Activated naive CD8-positive, alpha-beta T cell treated with anti-CD3 and anti-CD28 coated beads for 36 hours (primary cell): ENCODE measurements at places on chromosomes 2 and 18. TPM values are rescaled to one million over a fixed set of nuclear protein-coding genes. Genes with fewer than 3 reads are reported as not detected.

DNA sequence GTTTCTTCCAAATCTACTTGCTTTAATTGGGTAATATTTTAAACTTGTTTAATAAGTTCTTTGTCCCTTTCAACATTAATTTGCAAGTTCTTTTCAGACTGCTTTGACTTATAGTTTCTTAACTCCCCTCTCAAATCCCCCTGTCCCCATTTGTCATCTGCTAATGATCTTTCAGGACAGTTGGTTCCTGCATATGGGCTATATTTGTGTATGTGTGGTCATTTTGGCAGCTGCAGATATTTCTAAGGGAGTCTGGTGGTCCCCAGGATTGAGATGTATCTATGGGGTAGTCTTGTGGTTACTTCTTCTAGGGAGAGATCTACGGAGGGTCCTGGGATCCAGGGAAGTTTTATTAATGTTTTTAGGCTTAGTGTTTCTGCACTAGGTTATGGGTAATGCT lies 120.6 kb upstream of the SP3 start:
- H3K27ac ChIP-seq = no peak overlapping the region
- H3K36me3 ChIP-seq = peaks cover 11% of the 10 kb centered on the region
- no peak for DNase-seq
- no peaks in the 10 kb centered on the region for H3K27me3 ChIP-seq
- H3K4me1 ChIP-seq = no peaks in the 10 kb centered on the region

GRCh38 chr2:212124598-212124997 lies 414.0 kb downstream of the ERBB4 start:
- H3K27me3 ChIP-seq = no peaks in the 10 kb centered on the region
- DNase-seq = no peak
- H3K4me1 ChIP-seq = no peaks in the 10 kb centered on the region
- no peak overlapping the region for H3K4me3 ChIP-seq
- no peaks in the 10 kb centered on the region for H3K36me3 ChIP-seq

- no peaks in the 10 kb centered on the region for H3K27me3 ChIP-seq
- H3K27ac ChIP-seq = peak overlapping the region; percentile 6
Measured at GRCh38 chr18:62769216-62769615, 53.9 kb downstream of the PHLPP1 start.

GRCh38 chr18:72866901-72867745 lies 664 bp downstream of the NETO1 start:
- peaks cover 2% of the 10 kb centered on the region for H3K4me1 ChIP-seq
- no peak overlapping the region for H3K27ac ChIP-seq
- peak overlapping the region; percentile 48 for H3K4me3 ChIP-seq
- H3K27me3 ChIP-seq = peaks cover 56% of the 10 kb centered on the region
- DNase-seq = peak; percentile 1

- H3K36me3 ChIP-seq = peaks cover 2% of the 10 kb centered on the region
- no peak overlapping the region for H3K27ac ChIP-seq
- H3K4me1 ChIP-seq = no peaks in the 10 kb centered on the region
- no peak for DNase-seq
- no peak overlapping the region for H3K4me3 ChIP-seq
Measured at GRCh38 chr2:216464104-216464720, 34.4 kb upstream of the RPL37A start.

DNA sequence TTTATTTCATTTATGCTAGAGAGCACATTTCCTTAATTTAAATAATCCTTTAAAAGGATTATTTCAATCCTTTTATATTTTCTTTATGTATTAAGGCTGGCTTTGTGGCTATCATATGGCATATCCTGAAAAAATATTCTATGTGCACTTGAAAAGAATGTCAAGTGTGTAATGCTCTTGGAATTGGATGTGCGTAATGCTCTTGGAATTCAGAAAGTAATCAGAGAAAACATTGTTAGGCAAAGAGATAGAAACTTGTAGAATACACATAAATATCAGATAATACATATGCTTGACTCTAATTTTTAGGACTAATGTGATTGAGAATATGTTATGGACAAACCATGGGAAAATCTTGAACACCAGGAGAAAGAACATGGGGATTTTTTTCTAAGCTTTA lies 197.5 kb upstream of the COL3A1 start:
- H3K4me3 ChIP-seq = no peak overlapping the region
- no peaks in the 10 kb centered on the region for H3K36me3 ChIP-seq
- no peak overlapping the region for H3K27ac ChIP-seq
- no peaks in the 10 kb centered on the region for H3K4me1 ChIP-seq
- H3K27me3 ChIP-seq = no peaks in the 10 kb centered on the region
- DNase-seq = no peak

GRCh38 chr2:41936771-41937463 lies 110.9 kb upstream of the PKDCC start:
- no peak for DNase-seq
- H3K27ac ChIP-seq = no peak overlapping the region
- H3K36me3 ChIP-seq = no peaks in the 10 kb centered on the region
- no peaks in the 10 kb centered on the region for H3K4me1 ChIP-seq
- no peaks in the 10 kb centered on the region for H3K27me3 ChIP-seq
- H3K4me3 ChIP-seq = no peak overlapping the region

DNA sequence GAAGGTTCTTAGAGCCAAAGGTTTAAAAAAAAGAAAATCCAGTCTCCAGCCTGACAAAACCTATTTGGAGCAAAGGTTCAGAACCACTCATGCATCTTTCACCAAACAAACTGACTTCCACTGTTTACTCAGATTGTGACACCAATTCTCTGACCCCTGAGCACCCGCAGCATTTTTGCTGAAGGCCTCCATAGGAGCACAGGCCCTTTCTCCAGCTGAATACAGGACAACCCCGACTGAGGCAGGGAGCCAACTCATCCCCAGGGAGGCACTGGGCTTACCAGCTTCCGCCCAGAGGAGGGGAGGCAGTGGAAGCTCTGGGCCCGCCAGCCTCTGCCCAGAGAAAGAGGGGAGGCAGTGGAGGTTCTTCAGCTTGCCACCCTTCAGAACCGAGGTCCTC lies 51.0 kb upstream of the CNGA3 start:
- no peak overlapping the region for H3K4me3 ChIP-seq
- H3K27me3 ChIP-seq = peaks cover 17% of the 10 kb centered on the region
- no peak overlapping the region for H3K27ac ChIP-seq
- H3K36me3 ChIP-seq = no peaks in the 10 kb centered on the region

DYNAP gene
- total RNA-seq = not detected

RNF152 gene
- 0.42 TPM for total RNA-seq

EVX2 gene
- not detected for total RNA-seq

NAPG gene
- 28.8 TPM for total RNA-seq

MYO5B gene
- 0.78 TPM for total RNA-seq

GPR17 gene
- total RNA-seq = not detected
